ENCODE measurements at places on chromosomes 3 and 15.
A peak's percentile ranks its signal among the peaks of the same experiment; 100 is the strongest.

- no peak for DNase-seq
These were observed 60.5 kb downstream of the SENP2 start for GRCh38 chr3:185646382-185647133.

- DNase-seq, result no peak
These were observed 114.3 kb upstream of the FXR1 start for GRCh38 chr3:180798197-180798596.

DNA sequence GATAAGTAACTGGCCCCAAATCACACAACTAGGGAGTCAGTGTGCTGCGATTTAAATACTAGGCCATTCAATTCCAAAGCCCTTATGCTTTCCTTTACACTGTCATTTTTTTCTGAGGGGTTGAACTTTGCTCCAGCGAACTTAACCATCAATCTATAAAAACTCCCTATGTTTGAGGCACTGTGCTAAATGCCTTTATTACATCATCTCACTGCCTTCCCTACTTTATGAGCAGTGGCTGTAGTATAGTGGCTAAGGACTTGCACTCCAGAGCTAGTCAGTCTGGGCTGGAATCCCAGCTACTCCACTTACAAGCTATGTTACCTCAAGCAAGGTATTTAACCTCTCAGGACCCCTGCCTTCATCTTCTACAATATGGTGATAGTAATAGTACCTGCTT, 26.9 kb upstream of the WDR72 start:
- DNase-seq, result no peak

DNA sequence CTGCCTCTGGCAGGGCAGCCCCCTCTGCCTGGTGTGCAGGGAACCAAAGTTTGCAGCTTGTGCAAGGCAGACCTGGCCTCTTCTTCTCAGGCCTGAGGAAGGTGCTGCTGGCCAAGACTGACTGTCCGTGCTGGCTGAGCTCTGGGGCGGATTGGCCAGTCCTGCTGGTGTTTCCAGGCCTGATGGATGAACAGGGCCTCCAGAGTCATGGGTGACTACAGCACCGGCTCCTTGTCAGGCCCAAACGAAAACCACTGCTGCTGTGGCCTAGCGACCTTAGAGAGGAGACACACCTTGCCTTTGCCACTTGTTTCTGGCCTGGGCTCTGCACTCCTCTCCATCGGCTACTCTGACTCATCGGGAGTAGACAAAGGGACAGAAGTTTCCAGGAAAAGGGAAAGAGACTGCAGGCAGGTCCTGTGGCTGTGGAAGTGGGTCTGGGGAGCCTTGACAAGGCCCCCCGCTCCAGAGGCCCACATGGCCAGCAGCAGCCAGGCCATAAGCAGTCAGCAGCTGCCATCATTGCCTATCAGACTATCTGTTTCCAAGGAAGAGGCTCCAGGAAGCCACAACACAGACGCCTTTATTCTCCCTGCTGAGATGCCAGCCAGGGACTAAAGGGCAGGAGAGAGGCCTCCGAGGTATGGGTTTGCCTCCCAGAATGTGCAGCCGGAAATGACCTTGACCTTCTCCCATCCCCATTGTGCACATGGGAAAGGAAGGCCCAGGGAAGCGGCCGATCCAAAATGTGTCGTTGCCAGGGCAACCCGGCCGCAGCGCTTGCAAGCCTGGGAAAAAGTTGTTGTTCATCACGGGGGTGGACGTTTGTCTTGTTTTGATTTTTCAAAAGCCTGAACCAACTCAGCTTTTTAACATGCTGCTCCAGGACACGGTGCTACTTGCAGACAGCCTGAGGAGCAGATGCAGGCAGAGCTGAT, 160.5 kb downstream of the CHSY1 start:
- peak; percentile 83 for DNase-seq

GRCh38 chr3:131630097-131630496, 127.3 kb upstream of the MRPL3 start:
- DNase-seq, result no peak
